NCI-H446 treated with DMSO at 0.1 percent for 48 hours (cell line): ENCODE measurements at places on chromosomes 2 and 18.

DNA sequence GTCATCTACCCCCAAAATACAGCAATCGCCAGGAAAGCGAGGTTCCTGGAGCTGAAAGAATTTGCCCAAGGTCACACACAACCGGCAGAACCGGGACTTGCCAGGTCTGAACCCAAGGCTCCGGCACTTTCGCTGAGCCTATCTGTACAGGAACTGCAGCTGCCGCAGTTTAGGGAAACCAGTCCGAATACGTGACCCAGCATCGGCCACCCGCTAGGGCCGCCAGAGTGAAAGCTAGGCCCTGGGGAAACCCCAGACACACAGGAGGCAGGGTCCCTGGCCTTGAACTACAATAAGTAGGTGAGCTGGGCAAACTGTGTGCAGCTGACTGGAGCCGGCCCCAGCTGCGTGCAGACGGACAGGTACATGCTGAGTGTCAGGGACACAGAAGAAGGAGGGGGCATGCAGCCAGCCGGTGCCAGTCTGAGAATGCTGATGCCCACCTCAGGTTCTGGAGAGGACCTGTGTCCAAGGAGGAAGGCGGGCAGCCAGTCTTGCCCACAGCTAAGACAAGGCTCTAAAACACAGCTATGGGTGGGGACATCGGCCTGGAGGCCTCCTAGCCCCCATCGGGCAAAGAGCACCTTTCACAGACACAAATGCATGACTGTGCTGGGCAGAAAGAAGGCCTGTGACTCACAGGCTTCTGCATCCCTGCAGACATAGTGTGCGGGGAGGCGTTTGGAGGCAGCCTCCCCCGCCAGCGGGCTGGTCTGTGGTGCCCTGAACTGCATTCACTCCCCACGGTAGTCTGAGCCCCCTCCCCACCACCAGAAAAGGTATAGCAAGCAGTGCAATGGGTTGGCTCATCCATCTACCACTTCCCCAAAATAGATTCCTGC is 107.4 kb upstream of the ID2 start:
- no peak for DNase-seq

- DNase-seq: no peak
These were observed 76.2 kb upstream of the EFEMP1 start for GRCh38 chr2:55999790-56000189.

DNA sequence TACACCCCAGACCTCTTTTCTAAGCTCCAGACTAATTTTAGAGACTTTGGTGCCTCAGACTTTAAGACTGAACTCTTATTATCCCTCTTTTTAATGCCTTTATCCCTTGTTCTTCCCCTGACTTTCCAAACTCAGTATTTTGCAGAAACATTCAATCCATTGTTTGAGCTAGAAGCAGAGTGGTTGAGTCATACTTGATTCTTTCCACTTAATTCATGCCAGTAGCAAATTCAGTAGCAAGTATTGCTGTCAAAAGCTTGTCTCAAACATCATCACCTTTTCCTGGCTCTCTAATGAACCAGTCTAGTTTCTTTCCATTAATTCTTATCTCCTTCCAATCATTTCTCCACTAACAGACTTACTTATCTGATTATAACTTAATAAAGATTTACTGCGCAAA is 699.7 kb upstream of the ZNF804A start:
- DNase-seq: no peak

GRCh38 chr2:8502316-8502715 is 179.5 kb upstream of the ID2 start:
- DNase-seq: no peak

DNA sequence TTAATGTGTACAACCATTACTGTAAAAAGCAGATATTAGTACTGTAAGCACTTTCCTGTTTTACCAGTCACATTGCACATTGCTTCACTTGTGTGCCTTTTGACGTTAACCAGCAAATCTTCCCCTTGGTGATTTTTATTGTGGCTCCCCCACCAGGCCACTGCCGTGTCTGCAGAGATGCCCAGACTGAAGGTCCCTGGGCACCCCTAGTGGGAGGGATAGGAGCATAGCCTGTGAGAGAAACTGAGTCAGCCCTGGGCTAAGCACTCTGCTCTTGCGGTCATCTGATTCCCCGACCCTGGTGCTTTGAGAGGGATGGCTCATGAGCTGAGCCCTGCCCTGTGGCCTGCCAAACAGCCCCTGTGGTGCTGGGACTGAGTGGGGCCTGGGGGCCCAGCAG is 73.4 kb downstream of the INPP4A start:
- no peak for DNase-seq

DNA sequence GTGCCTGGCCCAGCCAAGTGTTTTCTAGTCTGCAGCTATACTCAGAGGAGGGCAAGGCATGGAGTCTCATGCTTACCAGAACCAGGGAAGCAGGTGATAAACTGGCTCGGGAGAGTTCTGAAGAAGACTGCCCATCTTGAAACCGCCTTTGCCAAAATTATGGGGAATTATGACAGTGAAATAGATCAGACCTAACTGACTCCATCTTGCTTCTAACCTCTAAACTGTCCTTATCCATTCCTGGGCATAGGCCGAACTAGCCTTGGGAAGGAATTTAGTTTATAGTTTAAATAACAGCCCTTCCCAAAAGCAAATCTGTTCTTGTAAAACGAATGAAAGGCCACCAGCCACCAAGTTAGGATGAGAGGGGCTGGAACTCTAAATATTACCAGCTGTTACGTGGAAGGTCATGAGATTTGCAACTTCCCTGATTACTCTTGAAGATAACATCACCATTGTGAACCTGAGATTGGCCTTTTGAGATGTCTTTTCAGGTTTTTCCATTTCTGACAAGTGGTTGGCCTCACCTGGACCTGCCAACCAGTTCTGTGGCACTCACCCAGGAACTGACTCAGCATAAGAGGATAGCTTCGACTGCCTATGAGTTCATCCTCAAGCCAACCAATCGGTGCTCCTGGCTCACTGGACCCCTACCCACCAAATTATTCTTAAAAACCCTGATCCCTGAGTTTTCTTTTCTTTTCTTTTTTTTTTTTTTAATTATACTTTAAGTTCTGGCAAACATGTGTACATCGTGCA is 23.4 kb downstream of the CHCHD5 start:
- no peak for DNase-seq

DNA sequence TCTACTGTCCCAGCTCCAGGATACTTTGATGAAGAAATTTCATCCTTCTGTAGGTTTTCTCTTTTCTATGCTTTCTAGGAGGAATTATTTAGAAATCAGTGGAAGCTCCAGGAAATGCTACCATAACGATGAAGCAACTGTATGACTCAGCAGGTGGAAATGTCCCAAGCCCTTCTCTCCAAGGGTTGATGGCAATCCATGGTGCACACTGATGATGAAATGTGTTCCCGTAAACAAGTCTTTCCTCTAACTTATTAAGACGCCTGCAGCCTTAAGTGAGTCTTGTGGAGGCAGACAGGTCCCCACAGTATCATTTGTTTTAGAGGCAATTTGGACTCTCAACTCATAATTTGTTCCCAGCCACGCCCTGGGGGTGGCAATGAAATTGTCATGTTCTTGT is 777.6 kb upstream of the SOX11 start:
- DNase-seq: no peak

GRCh38 chr2:227016894-227017293 is 147.1 kb downstream of the COL4A4 start:
- DNase-seq: no peak

- no peak for DNase-seq
These were observed 1.6 kb upstream of the COPS9 start for GRCh38 chr2:240137596-240138253.

- DNase-seq: peak; percentile 78
These were observed 86.9 kb downstream of the LTBP1 start for GRCh38 chr2:33033606-33034081.

GRCh38 chr2:104938231-104938941 is 84.5 kb downstream of the POU3F3 start:
- no peak for DNase-seq

DNA sequence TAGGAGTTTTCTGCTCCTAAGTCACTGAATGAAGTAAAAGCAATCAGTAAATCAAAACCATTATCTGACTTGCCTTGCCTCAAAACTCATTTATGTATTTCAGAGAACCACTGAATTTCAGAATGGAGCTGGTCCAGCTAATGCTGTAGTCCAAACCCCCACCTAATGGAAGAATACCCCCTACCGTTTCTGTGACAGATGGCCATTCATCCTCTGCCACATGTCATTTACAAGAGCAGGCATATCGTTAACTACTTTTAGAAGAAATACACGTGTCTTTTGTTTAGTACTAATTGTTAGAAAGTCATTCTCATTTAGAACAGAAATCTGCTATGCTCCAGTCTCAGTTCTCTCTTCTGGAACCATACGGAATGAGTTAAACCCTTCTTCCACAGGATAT is 12.8 kb upstream of the GALNT5 start:
- DNase-seq: peak; percentile 57

DNA sequence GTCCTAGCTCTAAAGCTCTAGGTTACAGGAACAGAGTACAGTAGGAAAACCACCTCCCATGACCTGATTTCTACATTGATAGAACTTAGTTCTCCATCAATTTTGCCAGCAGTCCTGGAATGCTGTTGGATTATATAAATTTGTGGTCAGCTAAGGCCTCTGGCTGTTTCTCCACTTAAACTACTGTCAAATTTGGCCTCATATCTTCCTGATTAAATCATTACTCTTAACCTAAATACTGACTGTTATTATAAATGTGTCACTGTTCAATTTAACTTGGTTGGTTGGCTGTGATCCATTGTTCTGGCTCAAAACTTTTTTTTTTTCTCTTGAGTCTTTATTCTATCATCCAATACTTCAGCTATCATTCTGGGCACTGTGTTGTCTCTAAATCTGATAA is 71.2 kb downstream of the TGFA start:
- DNase-seq: no peak

DNA sequence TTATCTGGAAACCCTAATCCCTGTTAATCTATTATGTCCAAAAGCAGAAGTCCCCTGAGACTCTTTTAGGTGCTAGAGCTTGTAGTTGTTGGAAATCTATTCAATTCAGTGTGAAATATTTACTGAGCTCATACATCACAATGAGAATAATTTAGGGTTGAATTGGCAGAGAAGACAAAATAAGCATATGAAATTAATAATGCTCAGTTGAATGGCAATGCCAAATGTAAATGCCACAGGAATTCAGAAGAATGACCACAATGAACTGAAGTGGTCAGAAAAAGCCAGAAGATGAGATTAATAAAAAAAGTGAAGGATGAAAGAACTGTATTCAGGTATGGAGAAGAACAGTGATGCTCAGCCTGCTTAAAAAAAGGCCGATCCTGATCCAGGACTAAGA is 8.0 kb upstream of the STAT4 start:
- DNase-seq: no peak

DNA sequence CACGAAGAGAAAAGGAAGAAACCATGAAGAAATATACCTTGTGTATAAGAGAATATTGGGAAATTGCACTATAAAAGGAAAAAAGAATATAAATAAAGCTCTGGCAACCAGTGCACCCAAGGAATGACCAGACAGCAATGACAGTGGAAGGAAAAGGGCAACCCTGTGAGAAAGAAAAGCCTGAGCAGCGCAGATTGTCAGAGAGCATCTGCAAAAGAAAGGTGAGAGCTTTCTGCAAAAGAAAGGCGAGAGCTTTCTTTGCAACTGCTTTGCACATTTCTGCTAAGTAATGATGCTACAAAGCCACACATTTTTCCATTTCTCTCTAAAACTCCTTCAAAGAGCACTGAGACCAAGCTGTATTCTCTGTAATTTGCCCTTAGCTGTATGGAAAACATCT is 83.6 kb downstream of the CTNNA2 start:
- no peak for DNase-seq

- DNase-seq: no peak
These were observed 120.7 kb upstream of the PXDN start for GRCh38 chr2:1864981-1865421.

DNA sequence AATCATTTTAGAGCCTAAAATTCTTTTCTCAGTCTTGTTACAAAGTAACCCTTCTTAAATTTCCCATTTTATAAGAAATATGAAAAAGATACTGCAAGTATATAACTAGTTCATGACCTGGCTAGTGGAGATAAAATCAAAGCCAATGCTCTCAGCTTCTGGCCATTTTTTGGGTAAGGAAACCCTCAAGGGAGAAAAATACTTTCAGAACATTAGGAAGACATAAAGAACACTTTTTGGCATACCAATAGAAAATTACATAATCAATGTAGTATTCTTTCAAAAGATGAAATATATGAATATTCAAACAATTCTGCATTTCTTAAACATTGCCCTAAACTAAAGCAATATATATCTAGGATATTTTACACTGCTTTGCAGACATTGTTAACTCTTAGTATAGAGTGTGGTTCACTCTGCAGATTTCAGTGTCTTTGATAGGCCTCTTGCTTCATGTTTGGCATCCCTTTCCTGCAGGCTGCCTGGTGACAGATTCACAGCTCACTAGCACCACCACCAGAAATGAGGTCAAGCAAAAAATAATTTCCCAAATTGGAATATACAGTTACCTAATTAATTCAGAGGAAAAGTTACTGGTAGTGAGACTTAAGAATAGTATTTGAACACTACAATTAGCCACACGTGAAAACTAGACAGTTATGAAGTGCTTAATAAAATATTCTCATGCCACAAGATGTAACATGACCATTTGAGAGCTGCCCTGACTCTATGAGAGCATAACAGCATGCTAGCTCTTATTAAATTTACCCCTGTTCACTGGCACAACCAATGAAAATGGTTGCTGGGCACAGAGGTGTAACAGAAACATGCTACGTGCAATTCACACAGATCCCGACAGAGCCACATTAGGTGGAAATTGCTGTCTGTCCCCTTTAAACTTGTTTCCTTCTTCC is 36.0 kb downstream of the PAIP2B start:
- peak; percentile 11 for DNase-seq

- no peak for DNase-seq
These were observed 280.0 kb downstream of the GALR1 start for GRCh38 chr18:77529492-77530176.

- DNase-seq: peak; percentile 81
These were observed 405 bp downstream of the SP3 start for GRCh38 chr2:173964565-173965371.

- no peak for DNase-seq
These were observed 83.0 kb downstream of the RTN4 start for GRCh38 chr2:54967269-54967668.

DNA sequence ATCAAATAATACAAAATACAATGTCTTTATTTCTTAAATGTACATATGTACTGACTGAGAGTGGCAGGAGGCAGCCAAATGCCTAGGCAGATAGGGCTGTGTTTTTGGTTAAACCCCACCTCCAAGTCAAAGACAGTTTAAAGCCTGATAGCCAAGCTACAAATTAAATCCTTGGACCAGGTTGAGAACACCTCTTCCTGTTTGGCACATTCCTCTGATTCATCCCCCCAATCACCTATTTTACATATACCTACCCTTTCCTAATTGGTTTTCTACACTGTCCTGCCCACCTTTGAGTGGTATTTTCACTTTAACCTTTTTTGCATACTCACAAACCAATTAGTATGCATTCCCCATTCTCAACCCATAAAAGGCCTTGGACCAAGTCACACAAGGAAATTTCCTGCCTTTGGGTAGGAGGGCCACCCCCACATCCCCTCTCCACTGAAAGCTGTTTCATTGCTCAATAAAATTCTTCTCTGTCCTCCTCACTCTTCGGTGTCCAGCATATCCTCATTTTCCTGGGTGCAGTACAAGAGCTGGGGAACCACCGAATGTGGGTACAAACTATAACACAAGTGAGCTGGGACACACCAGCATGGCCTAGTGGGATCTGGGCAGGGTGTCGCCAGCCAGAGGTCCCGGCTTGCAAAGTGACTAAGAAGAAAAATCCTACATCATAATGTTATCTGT is 149.1 kb downstream of the UBE2E3 start:
- no peak for DNase-seq
